NCI-H460 (cell line): ENCODE measurements at places on chromosomes 7 and 10. TPM values are rescaled to one million over a fixed set of nuclear protein-coding genes. Genes with fewer than 3 reads are reported as not detected.

The ZNF487 gene
- 2.4 and 5.4 TPM in 2 replicates for total RNA-seq

The UCMA gene
- total RNA-seq, result not detected in 2 replicates

GRCh38 chr7:98077762-98078161, 28.9 kb upstream of the LMTK2 start:
- no peak for DNase-seq

DNA sequence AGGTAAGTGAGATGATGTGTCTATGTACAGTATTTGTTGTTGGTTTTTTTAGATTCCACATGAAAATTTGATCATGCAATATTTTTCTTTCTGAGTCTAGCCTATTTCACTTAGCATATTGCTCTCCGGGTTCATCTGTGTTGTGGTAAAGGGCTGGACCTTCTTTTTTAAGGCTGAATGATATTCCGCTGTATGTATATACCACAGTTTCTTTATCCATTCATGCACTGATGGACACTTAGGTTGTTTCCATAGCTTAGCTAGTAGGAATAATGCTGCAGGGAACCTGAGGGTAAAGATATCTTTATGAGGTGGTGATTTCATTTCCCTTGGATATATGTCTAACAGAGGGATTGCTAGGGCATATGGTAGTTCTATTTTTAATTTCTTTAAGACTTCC, 80.8 kb downstream of the FAM107B start:
- DNase-seq, result no peak

- no peak for DNase-seq
Measured at GRCh38 chr10:47104151-47104605, 192.9 kb downstream of the PTPN20 start.

GRCh38 chr7:48426331-48426965, 255.2 kb downstream of the ABCA13 start:
- no peak for DNase-seq

- no peak for DNase-seq
Measured at GRCh38 chr7:69436946-69437345, 161.3 kb upstream of the AUTS2 start.

DNA sequence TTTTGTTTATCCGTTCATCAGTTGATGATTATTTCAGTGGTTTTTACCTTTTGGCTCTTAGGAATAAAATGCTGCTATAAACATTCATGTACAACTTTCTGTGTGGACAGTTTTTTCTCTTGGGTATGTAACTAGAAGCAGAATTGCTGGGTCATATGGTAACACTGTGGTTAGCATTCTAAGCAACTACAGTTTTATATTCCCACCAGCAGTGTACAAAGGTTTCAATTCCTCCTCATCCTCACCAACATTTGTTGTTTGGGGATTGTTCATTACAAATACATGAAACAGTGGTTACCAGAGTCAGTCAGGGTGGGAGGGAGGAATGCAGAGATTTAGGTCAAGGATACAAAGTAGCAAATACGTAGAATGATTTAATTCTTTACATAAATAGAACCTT, 97.0 kb downstream of the NPSR1 start:
- no peak for DNase-seq

DNA sequence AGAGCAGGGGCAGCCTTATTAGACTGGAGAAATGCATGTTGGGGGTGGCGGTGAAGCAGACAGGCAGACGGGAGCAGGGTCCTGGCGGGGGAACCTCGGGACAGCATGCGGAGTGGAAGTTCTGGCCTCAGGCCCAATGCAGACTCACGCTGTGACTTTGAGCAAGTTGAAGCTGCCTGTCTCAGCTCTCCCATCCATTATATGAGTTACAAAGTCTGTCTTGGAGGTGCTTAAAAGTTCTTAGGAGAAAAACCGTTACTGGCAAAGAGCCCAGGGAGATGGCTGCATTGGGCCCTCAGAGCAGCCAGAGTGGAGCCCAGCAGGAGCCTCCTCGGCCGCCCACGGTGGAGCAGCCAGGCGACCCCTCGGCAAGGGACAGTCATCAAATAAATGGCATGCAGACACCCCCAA, 509.5 kb downstream of the PLXNA4 start:
- no peak for DNase-seq

- DNase-seq, result peak; percentile 27
Measured at GRCh38 chr7:21507627-21508343, 35.1 kb upstream of the DNAH11 start.

The SPDYE1 gene
- not detected in 2 replicates for total RNA-seq

- no peak for DNase-seq
Measured at GRCh38 chr10:14380746-14381145, 50.0 kb upstream of the FRMD4A start.

DNA sequence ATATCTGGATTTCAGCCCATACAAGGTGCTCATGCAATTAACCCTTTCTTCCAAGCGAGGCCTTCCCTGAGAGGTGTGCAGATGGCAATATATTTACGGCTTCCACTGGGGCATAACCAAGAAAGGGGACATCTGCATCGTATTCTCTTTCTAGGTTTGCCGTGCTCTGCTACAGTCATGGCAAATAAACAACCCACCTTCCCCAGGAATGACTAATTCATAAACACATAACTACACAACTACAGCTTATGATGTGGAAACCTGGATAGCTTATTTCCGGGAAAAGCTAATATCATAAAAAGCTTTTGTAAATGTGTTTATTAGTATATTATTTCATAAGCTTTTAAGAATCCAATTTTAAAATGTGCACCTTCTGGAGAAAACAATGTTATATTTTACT, 120.0 kb downstream of the CAMK1D start:
- DNase-seq, result no peak
